ENCODE measurements at places on chromosomes 11 and 22.

DNA sequence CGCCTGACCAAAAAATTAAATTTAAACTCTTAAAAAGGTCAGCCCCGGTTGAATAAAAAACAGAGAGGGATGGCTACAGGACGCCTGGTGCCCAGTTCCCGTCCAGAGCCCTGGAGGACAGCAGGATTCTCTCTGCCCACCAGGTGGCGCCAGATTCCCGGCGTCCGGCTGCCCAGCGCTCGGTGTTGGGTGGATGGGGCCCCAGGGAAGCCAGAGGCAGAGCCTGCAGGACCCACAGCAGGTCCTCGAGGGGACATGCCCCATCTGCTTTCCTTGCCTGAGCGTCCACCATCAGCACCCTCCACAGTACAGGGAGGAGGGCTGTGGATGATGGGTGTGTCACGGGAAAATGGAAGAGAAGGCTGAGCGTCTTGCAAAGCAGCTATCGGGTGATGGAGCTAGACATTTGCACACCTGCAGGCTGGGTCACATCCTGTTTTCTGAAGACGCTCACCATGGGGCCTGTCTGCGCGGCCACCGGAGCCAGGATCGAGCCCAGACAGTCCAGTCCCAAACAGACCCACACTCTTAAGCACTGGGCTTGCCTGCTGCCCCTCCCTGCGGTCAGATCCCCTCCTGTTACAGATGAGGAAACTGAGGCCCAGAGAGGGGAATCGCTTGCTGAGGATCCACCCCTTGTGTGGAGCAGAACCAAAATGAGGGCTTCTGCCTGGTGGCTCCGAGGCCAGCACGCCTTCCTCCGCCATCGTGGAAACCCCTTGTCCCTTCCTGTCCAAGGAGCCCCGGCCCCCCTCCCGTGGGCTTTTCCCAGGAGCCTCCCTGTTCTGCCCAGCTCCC is 18.5 kb upstream of the CBX7 start:
- peak; percentile 81 for DNase-seq

DNA sequence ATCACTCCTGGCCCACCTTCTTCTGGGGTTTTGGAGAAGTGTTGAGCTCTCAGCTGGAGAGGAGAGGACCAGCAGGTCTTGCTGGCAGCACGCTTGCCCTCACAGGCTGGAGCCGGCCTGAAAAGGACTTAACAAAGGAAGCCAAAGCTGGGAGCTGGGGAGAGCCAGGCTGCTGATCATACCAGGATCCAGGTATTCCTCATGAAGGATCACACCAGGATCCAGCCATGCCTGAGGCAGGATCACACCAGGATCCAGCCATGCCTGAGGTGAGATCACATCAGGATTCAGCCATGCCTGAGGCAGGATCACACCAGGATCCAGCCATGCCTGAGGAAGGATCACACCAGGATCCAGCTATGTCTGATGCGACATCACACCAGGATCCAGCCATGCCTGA is 17.0 kb downstream of the MRGPRD start:
- DNase-seq = no peak

DNA sequence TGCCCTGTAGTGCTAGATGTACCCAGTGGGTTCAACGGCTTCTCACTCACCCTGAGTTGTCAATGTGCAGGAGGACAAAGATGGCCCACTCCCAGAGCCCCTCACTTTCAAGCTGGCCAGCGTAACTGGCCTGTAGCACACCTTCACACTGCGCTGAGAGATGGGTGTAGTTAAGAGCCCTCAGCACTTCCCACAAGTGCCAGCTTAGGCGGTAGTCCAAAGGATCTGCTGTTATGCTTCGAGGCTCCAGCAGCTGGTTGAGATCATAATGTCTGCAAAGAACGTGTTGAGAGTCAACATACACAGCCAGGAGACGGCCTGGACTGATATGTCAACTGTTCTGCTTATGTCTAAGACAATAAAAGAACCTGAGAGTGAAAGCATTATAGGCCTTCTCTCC is 14.7 kb upstream of the CHRNA10 start:
- no peak for DNase-seq

GRCh38 chr11:116162086-116162885 is 610.5 kb downstream of the BUD13 start:
- no peak for DNase-seq

- no peak for DNase-seq
Observed at GRCh38 chr11:117501237-117501898, 173.7 kb downstream of the CEP164 start.

DNA sequence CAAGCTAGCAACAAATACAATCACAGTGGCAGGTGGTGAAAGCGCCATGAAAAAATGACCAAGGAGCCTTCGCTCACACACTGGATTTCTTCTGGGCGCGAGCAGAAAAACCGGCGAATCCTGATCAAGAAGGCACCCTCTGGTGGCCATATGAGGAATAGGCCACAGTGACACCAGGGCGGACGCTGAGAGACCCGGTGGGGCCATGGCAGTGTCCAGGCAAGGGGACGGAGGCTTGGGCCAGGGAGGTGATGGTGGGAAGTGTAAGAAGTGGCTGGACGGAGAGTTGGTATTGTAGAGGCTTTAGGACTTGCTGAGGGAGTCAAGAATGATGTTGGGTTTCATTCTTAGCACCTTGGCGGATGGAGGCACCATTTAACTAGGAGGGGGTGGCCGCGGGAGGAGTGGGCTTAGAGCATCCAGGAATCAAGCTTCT is 16.9 kb upstream of the RAC2 start:
- peak; percentile 69 for DNase-seq

GRCh38 chr11:58905721-58906547 is 33.4 kb upstream of the GLYATL1 start:
- DNase-seq = no peak

- no peak for DNase-seq
Observed at GRCh38 chr11:84227970-84228665, 942.0 kb upstream of the CCDC90B start.

GRCh38 chr11:17852246-17852645 is 117.7 kb downstream of the KCNC1 start:
- no peak for DNase-seq

GRCh38 chr22:30968015-30968923 is at the start of gene MORC2:
TSS of gene MORC2 (minus strand) at chr22:30968774. CDS start at chr22:30967889, 885 bp downstream.
- DNase-seq = no peak

GRCh38 chr11:107252429-107253161 is 205.0 kb downstream of the CWF19L2 start:
- no peak for DNase-seq

GRCh38 chr22:31474743-31475142 is 14.9 kb downstream of the EIF4ENIF1 start:
- no peak for DNase-seq

GRCh38 chr11:33062137-33062536 is 22.8 kb downstream of the TCP11L1 start:
- no peak for DNase-seq

GRCh38 chr22:22817468-22818201 is 70.0 kb upstream of the IGLL5 start:
- no peak for DNase-seq

DNA sequence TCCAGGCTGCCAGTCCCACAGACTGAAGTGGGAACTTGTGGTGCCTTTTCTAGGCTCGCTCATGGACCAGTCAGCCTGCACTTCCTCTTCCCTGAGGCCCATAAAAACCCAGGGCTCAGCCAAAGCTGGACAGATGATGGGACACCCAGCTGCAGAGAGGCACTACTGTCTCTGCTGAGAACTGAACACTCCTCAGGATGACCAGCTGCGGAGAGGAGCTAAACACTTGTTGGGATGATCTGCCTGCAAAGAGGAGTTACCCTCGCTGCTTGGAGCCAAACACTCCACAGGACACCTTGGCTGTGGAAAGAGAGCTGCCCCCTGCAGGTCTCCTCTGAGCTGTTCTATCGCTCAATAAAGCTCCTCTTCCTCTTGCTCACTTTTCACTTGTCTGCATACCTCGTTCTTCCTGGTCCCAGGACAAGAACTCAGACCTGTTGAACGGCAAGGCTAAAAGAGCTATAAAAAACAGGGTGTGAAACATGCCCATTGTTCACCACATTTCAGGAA is 465.5 kb downstream of the GUCY1A2 start:
- no peak for DNase-seq

GRCh38 chr22:27648074-27648473 is 153.5 kb downstream of the MN1 start:
- no peak for DNase-seq

- no peak for DNase-seq
Observed at GRCh38 chr11:126371595-126371994, 16.1 kb downstream of the ST3GAL4 start.

DNA sequence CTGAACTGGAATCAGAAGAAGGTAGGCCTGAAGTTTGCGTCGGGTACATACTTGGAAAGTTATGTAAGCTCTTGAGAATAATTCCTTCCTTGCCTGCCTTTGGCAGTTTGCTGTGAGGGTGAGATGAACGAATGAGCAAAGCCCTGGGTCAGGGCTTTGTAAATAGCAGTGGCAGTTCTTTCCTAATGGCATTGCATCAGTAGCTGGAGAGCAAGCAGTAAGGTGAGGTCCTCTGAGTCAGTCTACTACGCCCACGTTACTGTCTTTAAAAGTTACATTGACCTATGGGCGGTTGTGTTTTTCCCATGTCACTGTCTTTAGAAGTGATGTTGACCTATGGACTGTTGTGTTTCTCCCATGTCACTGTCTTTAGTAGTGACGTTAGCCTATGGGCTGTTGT is 179.1 kb upstream of the E2F8 start:
- no peak for DNase-seq

DNA sequence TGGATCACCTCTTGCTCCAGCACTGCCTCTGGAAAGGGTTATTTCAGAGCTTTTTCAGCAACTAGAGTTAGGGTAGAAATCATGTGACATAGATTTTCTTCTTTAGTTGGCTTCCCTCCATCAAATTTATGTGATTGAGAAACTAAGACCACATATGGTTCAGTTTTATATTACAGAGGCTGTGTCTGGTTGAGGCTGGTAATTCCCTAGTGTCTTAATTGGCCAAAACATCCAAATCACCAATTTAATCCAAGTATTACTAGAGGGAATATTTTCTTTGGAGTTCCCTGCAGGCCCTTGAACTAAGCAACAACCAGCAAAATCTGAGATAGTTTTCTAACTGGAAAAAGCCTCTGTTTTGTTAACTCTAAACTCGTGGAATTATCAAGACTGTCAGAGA is 136.3 kb downstream of the ARHGAP42 start:
- no peak for DNase-seq

GRCh38 chr22:46153930-46154329 is 3.6 kb downstream of the PPARA start:
- DNase-seq = no peak

GRCh38 chr11:112050721-112051120 is 23.1 kb downstream of the PIH1D2 start:
- no peak for DNase-seq

GRCh38 chr22:38843201-38843656 is 599 bp downstream of the NPTXR start:
- DNase-seq = peak; percentile 56

DNA sequence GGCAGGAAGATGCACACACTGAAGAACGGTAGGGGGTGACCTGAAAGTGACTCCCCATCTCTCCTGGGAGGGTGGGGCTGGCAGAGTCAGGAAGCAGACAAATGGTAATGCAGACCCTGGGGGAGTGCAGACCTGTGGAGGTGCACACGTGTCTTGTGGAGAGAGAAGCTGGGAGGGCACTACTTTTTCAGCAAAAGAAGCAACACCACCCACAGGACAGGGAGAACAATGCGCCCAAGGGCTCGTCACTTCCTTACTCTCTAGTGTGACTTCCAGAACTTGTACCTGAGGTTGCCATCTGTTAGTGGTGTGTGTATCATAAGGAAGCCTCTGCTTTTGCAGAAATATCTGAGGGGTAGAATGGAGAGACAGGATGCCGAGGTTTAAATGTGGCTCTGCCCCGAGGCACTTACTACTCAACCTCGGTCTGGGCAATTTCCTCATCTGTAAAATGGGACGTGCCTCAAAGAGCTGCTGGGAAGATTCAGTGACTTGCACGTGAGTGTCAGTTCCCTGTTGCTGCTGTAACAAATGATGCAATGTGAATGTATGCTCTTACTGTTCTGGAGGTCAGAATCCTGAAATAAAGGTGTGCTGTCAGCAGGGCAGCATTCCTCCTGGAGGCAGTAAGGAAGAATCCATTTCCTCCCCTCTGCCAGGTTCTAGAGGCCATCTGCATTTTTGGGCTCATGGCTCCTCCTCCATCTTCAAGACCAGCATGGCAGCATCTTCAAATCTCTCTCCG is 323.4 kb downstream of the SHANK2 start:
- DNase-seq = no peak

DNA sequence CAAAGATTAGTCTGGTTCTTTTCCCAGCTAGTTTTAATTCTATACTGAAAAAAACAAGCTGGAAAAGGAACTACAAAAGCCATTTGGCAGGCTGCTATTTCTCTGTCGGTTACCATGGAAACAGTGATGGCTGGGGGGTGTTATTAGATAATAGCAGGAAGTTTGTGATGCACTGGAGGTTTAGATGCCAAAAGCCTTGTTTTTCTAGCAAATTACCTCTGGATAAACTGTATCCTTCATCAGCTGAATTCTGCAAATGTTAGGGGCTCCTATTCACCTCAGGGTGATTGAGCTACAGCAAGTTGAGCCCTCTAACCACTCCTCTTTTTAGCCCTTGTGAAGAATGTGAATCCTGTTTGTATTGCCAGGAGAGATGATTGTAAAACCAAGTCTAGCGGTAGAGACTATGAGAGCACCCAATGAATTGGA is 25.2 kb downstream of the ALKBH3 start:
- no peak for DNase-seq

DNA sequence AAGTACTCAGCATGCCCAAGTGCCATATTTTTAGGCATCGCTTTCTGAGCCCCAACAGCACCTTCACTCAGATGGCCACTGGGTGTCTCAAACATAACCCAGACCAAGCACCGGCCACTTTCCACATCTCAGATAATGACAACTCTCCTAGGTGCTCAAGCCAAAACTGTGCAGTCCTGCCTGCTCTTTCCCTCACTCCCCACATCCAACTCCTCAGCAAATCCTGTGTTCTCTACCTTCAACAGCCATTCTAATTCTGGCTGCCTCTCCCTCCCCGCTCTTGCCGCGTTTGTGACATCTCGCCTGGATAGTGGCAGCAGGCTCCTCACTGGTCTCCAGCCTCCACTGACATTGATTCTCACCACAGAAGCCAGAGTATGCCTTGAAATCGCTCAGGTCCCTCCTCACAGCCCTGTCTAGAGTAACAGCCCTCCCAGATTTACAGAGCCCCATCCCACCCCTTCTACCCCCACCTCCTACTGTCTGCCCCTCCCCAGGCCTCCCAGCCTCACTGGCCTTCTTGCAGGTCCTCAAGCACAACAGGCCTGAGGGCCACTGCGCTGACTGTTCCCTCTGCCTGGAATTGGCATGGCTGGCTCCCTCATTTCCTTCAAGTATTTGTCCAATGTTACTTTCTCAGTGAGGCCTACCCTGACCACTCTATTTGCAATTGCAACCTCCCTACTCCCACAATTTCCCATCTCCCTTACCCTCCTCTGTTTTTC is 1.3 kb upstream of the PHETA2 start:
- DNase-seq = no peak

GRCh38 chr22:36232715-36233401 is 6.5 kb downstream of the APOL2 start:
- no peak for DNase-seq

- DNase-seq = no peak
Observed at GRCh38 chr11:932435-932834, 6.8 kb downstream of the AP2A2 start.

Measured in CD4-positive, alpha-beta T cell treated with Interleukin-15 for 1 hour (primary cell).